ENCODE measurements at places on chromosomes 3 and 15.

DNA sequence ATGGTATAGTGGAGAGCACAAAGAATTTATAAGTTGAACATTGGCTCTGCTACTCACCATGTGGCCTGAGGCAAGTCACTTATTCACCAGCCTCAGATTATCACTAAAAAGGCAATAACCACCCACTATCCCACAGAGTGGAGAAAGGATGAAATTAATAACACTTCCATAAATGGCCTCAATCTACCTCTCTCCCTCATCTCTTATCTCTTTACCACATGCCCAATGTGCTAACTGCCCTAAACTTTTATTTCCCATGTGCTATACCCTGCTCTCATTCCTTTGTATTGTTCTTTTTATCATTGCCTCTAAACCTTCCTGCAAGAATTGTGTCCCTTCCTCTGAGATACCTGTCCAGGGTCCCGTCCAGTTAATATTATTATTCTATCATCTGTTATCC lies 26.0 kb downstream of the SLC12A6 start:
- DNase-seq, result no peak

DNA sequence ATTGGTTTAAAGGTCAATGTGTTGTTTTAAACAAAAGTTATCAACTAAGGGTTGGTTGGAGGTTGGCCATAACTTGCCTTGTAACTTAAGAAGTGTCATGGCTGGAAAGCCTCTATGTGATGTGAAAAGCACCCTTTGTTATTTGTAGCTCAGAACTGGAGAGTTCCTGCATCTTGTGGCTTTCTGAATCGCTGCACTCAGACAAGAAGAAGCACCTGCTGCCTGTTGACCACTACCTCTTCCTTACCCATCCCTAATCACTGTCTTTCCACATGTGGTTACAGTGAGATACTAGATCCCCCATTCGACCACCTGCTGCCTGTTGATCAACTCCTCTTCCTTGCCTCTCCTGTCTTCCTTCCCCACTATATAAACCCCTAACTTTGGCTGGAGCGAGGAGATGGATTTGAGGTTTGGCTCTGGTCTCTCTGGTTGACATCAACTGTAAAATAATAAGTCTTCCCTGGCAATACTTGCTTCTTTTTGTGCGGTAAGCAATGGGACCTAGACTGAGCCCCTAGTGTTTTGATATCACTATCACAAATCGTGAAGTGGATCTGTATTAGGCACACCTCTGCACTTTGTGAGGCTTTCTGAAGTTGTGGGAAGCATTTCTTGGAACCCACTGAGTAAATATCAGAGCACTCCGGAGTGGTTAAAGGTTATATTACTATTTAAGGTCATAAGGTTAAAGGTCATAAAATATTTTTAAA lies 13.8 kb downstream of the RPL39L start:
- DNase-seq, result no peak

DNA sequence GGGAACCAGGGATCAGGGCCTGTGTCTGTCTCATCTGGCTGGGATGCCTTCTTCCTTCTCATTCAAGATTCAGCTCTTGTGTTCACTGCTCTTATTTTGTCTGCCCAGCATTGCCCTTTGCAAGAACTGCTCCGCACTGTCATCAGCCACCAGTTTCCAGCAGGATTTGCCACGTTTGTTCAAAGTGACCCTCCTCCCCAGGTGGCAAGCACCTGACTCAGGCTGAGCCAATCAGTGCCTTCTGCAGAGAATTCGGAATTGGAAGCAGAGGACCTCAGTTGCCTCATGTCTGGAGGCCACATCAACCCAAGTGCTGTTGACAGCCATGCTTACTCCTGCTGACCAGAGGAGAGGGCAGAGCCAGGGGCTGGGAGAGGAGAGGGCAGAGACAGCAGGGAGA lies 124.5 kb downstream of the SMAD6 start:
- no peak for DNase-seq

DNA sequence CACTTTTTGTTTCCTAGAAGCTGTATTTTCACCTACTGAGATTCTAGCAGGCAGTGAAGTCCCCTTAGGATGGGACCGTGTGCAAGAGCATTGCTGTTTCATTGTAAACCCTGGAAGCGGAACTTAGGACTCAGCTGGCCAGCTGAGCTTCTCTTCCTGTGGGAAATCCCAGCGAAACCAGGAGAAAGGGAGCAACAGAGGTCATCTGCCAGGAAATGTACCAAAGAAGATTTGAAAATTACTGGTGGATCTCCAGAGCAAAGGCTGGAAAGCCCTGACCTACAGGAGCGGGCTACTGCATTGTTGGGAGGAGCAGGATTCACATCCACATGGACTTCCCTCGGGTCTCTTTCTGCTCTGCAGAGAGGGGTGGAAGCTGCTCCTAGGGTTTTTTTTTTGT lies 7.6 kb upstream of the ADPRH start:
- no peak for DNase-seq

GRCh38 chr15:63362885-63363284 lies 18.8 kb downstream of the CA12 start:
- DNase-seq, result no peak

- DNase-seq, result no peak
Observed at GRCh38 chr15:59115047-59115446, 10.1 kb downstream of the CCNB2 start.

DNA sequence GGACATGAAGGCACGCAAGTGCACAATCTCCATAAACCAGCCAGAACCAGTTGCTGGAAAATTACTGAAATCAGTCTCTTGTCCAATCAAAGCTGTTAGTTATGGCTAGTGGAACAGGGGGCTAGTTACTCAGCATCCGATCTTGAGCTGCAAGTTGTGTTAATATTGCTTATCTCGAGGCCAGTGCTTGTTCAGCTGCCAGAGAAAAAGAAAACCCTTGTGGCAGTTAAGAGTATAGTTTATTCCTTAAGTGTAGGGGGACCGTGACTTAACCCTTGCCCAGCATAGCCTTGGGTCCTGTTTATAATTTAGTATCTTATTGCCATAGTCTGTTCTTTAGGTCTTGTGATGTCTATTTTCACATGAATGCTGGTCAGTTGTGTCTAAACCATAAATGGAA lies 268.5 kb downstream of the CD47 start:
- no peak for DNase-seq

Data from GM04504 (cell line).